ENCODE measurements at places on chromosomes 11 and 22.

DNA sequence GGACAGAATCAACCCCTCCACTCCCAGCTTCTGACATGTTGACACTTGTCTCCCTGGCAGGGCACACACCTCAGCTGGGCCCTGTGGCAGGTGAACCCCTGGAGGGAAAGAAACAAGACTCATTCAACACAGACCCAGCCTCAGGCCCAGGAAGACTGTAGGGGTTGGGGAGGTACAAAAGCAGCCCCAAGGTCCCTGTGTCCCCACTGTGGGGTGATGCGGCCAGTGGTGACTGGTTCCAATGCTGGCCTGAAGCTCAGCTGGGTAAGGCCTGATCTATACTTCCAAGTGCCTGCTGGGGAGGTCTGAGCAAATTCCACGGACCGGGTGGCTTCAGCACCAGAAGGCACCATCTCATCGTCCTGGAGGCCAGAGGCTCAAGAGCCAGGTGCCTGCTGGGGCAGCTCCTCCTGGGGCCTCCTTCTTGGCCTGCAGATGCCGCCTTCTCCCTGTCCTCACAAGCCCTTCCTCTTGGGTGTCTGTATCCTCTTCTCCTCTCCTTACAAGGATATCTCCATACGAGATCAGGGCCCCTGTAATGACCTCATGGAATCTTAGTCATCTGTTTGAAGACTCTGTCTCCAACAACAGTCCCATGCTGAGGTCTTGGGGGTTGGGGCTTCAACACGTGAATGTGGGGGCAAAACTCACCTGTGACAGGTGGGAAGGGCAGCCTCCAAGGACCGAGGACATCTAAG lies 1492.1 kb downstream of the BRD1 start:
- no peak for DNase-seq

- DNase-seq = no peak
Measured at GRCh38 chr22:44449683-44450425, 48.2 kb downstream of the RTL6 start.

DNA sequence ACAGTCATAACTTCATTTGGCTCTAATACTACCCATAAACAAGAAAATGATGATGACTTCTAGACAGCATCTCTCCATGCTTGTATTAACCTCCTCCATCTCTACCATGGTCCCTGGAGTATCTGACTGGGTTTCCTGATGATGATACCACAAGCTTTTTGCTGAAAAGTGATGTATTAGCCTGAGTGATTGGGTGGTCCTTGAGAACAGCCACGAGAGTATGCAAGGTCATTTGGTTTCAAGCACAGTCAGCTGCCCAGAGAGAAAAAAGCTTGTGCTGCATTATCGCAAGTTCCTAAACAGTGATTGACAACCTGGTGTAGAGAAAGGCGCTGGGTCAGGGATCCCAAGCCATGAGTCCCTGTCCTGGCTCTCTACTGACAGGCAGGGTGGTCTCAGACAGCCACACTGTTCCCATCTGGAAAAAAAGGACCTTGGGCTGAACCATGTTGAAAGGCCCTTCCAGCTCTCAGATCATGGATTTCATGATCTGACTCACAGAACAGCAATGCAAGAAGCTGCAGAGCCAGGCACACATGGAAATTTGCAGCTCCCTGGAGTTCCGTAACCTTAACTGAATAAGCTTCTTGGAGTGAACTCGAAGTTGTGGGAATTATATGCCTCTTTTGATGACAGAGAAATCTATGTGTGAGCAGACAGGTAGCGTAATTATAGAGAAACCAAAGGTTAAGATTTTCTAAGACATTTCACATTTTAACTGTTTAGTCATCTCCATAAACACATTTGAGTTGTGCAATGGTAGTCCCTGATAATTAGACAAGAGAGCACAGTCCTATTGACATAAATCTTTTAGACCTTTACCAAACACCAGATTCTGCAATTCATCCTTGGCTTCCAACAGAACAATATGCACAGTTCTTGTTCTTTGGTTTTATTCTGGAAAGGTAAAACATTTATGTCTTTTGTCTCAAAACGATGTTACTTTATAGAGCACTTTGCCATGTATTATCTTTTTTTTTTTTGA lies 54.1 kb upstream of the UBASH3B start:
- DNase-seq = no peak

DNA sequence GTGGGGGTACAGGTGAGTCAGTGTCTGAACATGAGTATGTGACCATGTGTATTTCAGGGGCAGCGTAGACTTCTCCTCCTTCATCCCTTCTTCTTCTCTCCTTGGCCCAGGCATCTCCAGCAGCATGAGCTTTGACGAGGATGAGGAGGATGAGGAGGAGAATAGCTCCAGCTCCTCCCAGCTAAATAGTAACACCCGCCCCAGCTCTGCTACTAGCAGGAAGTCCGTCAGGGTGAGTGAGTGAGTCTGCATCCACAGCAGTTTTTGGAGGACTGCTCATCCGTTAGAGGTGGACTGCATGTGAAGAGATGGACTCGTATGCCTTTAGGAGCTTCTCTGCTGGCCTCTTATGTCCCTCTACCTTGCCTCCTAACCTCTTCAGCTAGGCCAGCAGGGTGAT lies 15.6 kb downstream of the TUB start:
- no peak for DNase-seq

DNA sequence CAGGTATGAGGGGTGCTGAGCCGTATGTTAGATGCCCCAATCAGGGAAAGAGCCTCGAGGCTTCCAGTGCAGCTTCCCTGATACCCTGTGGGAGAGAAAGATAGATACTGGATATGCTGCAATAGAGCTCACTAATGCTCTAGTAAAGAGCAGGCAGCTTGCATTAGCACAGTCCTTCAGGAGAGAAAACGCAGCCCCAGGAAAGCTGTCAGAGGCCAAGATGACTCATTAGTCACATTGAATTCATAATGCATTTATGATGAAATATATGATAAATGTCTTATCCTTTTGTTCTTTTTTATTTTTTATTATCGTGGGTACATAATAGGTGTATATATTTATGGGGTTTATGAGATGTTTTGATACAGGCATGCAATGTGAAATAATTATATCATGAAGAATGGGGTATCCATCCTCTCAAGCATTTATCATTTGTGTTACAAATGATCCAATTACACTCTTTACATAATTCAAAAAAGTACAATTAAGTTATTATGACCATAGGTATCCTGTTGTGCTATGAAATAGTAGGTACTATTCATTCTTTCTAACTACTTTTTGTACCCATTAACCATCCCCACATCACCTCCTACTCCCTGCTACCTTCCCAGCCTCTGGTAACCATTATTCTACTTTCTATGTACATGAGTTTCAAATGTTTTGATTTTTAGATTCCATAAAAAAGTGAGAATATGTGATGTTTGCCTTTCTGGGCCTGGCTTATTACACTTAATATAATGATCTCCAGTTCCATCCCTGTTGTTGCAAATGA lies 94.5 kb upstream of the TOP3B start:
- no peak for DNase-seq

DNA sequence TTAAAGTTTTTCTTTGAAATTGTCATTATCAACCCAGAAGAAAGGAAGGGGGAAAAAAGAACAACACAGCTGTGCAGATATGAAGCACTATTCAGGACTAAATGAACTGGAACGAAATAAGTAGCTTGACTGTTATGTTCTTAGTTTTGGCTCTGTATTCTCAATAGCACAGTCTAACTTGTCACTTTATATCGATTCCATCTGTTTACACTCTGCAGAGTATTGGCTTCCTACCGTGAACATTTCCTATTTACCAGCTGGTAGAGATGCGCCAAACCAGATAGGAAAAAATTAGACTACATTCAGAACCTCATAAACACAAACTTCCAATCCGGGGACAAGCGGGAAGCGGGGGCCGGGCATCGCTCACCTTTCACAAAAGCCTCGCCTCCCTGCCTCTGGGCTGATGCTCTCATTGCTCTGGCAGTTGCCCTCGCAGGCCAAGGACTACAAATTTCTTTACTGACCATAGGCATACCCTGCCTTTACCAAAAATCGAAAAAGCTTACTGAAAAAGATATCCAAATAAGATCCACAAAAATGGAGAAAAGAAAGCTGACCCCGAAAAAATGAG lies 66.2 kb downstream of the EFCAB6 start:
- no peak for DNase-seq

GRCh38 chr11:83449338-83449913 lies 163.3 kb upstream of the CCDC90B start:
- DNase-seq = no peak

- DNase-seq = no peak
Measured at GRCh38 chr11:99271527-99271926, 250.8 kb downstream of the CNTN5 start.

DNA sequence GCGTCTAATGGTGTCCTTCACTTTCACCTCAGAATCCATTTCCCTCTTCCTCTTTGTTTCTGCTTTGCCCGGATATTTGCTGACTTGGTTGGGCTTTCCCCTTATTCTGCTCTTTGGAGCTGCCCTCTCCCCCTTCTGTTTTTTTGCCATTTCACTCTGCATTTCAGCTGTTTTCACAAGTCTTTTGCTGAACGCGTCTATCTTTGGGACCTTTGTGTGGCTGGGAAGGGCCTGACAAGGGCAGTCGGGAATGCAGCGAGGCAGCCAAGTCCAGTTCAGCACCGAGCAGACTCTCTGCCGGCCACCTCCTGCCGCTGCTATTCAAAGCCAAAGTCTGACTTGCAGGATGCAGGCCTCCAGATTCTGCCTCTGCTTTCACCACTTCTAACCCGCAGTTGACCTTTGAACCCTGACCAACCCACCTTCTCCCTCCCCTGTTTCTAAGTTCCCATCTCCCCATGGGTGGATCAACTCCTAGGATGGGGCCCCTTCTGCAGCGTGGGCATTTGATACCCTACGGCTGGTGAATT lies 38.2 kb downstream of the FEZ1 start:
- DNase-seq = no peak

GRCh38 chr11:115112754-115113153 lies 391.5 kb downstream of the CADM1 start:
- DNase-seq = peak; percentile 2

- no peak for DNase-seq
Measured at GRCh38 chr11:47477753-47478152, 28.8 kb upstream of the RAPSN start.

Measured in NCI-H2227 treated with DMSO at 0.1 percent for 48 hours (cell line).